Activated T-helper 17 cell treated with anti-CD3 and anti-CD28 coated beads, Interleukin-2, amount 50 U/mL, for 72 hours (primary cell): ENCODE measurements at places on chromosomes 12 and 14.

GRCh38 chr12:4809013-4809448, 88.8 kb downstream of the GALNT8 start:
- no peak for ATAC-seq

GRCh38 chr12:29574500-29574899, 77.0 kb upstream of the OVCH1 start:
- no peak for ATAC-seq

GRCh38 chr14:92946847-92947545, 24.0 kb downstream of the CHGA start:
- ATAC-seq, result no peak

DNA sequence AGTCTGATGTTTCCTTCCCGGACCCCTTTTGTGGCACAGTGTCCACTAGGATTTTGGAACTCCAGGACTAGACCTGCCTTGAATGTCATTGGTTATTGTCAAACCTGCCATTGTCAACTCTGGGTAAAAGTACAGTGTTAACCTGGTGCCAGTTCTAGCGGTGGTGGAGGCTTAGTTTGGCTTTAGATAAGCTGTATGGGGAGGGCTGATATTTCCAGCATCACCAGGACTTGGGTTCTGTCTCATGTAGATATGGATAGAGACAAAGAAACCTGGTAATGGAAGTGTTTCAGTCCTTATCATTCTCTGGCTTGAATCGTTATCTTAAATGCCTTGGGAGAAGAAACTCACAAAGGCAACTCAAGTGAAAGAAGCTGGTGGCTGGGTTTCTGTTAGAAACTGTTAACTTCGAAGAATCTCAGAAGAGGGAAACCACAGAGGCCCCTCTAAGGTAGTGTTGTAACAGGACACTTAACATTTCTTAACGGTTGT, 10.6 kb downstream of the CHST11 start:
- no peak for ATAC-seq

- no peak for ATAC-seq
These were observed 707.6 kb upstream of the MDGA2 start for GRCh38 chr14:48382961-48383360.

- ATAC-seq, result peak; percentile 59
These were observed at the start of gene PTGDR for GRCh38 chr14:52267501-52268278. Gene PTGDR (plus strand): TSS chr14:52267698. CDS start chr14:52267815, 117 bp downstream.

DNA sequence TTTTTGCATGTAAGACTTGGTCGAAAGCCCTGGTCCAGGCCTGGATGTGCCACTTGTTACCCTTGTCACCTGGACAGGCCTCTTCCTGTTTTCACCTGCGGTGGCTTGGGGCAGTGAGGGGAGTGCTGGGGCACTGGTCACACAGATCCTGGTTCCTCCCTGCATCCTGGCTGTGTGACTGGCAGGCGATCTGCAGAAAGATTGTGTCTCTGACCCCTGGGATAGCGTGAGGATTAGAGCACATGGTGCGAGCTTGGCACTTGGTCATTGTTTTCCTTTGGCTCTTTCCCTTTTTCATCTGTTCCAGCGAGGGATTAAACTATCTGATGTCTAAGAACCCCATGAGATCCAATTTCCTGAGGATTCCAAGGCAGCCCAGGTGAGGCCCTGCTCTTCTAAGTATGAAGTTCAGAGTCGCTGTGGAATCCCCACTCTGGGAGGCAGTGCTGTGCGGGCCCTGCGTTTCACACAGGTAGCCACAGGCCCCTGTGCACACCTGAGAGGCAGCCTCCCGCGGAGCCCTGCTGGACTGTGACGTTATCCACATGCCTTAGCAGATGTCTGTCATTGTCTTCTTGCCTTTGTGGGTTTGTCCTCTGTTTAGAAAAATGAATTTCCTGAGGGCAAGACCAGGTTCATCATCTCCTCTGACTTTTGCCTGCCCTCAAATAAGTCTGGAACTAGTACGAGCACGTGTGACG, 288.4 kb downstream of the CACNA1C start:
- no peak for ATAC-seq

GRCh38 chr12:21992823-21993222, 51.6 kb upstream of the ABCC9 start:
- ATAC-seq, result no peak

DNA sequence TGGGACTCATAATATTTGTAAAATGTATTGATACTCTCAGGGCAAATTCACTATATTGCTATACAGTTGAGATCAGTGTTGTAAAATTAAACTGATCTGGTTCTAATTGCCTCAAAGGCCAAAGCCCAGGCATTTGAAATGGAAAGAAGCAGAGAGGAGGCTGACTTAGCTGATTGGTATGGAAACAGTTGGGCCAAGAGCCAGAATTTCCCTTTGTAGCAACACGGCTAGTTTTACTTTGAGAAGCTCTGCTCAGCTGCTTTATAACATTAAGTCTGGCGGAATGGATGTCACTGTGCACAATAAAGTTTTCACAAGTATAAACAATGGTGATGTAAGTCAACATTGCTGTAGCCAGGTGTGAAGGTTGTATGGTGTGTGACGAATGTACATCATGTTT, 186.4 kb downstream of the MSRB3 start:
- no peak for ATAC-seq

DNA sequence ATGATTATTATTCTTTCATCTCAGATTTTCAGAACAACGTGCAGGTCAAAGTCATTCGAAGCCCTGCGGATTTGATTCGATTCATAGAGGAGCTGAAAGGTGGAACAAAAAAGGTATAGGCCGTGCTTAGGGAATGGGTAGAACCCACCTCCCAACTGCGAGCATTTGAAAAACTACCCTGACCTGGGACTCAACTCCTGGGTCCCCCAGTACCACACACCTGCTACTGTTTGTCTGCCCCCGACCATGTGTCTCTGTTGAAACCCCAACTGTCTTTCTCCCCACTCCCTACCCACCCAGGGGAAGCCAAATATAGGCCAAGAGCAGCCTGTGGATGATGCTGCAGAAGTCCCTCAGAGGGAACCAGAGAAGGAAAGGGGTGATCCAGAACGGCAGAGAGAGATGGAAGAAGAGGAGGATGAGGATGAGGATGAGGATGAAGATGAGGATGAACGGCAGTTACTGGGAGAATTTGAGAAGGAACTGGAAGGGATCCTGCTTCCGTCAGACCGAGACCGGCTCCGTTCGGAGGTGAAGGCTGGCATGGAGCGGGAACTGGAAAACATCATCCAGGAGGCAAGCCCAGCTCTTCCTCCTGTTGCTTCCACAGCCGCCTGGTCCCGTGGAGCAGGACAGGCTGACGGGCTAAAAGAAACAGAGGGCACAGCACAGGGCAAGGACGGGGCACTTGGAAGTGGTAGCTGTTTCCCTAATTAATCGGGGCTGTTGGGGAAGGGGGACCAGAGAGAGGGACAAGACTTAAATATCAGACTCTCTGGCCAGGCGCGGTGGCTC, 20.5 kb downstream of the AGAP2 start:
- ATAC-seq, result no peak

DNA sequence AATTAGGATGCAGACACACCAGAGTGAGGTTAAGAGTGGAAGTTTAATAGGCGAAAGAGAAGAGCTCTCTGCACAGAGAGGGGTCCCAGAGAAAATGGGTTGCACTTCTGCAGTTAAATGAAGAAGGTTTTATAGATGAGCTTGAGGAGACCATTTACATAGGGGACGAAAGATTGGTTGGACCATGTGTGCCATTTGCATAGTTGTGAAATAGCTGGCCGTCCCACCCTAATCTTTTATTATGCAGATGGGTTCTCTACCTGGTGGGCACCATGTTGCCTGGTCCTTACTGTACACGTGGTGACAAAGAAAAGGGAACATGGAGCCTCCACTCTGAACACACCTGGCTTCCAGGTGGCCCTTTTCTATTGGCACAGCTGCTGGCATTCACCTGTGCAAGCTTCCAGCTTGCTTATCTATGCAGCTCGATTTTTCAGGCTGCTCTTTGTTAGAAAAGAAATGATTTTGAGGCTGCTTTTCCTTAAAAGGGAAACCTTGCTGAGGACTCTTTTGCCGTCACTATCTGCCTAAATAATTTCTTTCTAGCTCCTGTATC, 67.1 kb upstream of the SRSF5 start:
- ATAC-seq, result no peak
